ENCODE measurements at places on chromosomes 11 and 22.
A peak's percentile ranks its signal among the peaks of the same experiment; 100 is the strongest.

GRCh38 chr22:50016308-50016987, 3.9 kb upstream of the IL17REL start:
- no peak for DNase-seq

DNA sequence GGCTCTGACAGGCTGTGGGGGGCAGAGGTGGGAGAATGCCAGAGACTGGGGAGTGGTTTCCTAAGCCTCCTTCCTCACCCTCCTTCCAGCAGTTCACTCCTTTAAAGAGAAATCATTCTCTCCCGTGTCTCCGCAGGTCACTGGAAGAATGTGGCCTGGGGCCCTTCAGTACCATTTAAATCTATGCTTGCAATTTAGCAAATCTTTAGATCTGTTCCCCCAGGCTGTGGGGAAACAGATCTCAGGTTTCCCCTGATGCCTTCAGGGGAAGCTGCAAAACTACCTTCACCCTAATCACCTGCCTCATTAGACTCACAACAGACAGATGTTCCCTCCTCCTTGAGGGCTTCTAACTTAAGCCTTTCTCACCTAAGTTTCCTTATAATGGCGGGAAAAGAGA, 55.3 kb downstream of the KIRREL3 start:
- no peak for DNase-seq

- no peak for DNase-seq
Observed at GRCh38 chr11:112523477-112523876, 262.8 kb upstream of the PLET1 start.

GRCh38 chr11:111586388-111586831, 15.8 kb upstream of the SIK2 start:
- DNase-seq: no peak

GRCh38 chr11:119505861-119506260, 82.9 kb upstream of the THY1 start:
- DNase-seq: no peak

DNA sequence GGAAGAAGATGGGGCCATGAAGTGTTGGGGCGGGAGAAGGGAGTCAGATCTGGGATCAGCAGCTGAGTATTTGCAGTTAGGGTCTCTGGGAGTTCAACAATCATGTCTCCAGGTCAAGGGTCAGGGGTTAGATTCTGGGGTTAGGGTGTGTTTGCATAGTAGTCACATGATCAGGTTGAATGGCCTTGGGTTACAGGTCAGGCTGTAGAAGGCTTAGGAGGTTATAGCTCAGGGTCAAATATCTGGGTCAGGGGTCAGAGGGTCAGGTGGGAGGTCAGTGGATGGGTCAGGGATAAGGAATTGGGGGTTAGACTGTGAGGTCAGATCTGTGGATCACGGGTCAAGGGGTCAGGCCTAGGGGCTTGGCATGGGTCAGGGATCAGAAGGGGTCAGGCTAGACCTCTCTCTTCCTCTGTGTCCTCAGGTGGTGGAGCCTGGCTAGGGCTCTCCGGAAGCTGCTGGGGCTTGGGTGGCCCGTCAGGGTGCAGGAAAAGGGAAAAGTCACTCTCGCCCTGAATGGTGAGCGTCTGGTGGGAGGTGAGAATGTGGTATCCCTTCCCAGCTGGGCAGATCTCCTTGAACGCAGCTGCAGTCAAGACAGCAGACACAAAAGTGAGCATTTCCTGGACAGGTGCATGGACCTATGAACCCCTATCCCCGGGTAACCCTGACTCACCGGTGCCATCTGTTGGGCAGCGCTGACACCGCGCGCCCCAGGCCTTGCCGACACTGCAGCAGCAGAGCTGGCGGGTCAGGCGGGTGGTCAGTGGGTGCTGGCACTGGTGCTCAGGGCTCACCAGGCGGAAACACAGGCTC, 6.4 kb downstream of the LTBP3 start:
- no peak for DNase-seq

DNA sequence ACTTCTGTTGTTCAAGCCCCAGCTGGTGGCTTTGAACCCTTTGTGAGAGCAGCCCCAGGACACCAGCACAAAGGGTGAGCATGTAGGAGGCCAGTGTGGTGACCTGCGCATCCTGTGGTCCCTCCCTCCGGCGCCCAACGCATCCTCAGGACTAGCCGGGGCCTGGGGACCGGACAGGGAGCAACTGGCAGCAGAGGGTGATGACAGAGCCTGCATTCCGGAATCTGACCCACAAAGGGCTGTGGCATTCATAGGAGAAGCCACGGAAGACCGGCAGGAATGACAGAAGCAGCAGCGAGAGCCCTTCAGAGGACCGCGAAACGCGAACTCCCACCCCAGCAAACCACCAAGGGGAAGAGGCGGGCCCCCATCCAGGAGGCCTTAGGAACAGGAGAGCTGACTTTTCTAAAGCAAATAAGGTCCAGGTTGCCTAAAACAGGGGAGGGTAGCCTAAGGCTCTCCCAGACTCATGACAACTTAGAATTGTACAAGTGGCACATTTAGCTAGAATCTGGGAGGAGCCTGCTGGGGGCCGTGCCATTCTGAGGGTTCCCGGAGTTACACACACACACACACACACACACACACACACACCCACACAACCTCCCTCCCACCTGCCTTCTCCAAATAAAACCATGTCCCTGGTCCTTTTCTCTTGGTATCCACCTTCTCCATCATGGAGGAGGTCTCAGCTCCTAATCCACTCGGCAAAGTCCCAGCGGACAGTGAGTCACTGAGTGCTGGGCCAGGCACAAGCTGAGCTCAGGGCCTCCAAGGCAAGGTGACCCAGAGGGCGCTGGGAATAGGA, 232.7 kb downstream of the CTTN start:
- DNase-seq: no peak

GRCh38 chr11:84549217-84549616, 1077.9 kb downstream of the DLG2 start:
- no peak for DNase-seq

DNA sequence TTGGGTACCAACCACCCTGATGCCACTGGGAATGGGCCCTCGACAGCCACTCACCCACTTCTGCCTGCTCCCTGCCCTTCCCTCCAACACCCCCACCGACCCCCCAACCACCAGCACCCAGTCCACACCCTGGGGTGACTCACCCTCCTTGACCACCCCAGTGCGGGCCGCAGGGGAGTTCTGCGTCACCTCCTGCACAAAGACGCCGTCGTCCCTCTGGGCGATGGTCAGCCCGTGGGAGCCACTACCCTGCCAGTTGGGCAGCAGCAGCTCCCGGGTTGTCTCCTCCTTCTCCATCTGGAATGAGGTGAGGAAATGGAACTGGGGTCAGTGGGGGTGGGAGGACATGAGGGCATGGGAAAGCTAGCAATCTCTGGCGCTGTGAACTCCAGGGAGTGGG, 10.8 kb downstream of the AHNAK start:
- DNase-seq: no peak

DNA sequence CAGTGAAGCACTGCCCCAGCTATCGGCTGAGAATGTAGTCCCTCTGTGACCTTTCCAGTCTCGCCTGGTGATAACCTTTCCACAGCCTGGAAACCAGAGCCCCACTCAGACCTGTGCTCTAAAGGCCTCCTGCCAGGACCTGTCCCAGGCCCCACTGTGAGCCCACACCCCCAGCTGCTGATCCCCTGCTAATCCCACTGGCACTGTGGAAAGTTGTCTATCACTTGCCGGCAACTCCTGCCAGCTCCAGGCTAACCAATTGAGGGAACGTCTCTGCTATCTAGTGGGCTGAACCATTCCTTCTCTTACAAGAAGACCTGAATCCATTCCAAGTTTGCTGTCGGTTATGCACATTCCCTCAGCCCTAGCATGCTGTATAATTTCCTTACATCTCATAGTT, 328.2 kb downstream of the FAM181B start:
- no peak for DNase-seq

- no peak for DNase-seq
Observed at GRCh38 chr11:59281177-59281576, 68.5 kb upstream of the MPEG1 start.

DNA sequence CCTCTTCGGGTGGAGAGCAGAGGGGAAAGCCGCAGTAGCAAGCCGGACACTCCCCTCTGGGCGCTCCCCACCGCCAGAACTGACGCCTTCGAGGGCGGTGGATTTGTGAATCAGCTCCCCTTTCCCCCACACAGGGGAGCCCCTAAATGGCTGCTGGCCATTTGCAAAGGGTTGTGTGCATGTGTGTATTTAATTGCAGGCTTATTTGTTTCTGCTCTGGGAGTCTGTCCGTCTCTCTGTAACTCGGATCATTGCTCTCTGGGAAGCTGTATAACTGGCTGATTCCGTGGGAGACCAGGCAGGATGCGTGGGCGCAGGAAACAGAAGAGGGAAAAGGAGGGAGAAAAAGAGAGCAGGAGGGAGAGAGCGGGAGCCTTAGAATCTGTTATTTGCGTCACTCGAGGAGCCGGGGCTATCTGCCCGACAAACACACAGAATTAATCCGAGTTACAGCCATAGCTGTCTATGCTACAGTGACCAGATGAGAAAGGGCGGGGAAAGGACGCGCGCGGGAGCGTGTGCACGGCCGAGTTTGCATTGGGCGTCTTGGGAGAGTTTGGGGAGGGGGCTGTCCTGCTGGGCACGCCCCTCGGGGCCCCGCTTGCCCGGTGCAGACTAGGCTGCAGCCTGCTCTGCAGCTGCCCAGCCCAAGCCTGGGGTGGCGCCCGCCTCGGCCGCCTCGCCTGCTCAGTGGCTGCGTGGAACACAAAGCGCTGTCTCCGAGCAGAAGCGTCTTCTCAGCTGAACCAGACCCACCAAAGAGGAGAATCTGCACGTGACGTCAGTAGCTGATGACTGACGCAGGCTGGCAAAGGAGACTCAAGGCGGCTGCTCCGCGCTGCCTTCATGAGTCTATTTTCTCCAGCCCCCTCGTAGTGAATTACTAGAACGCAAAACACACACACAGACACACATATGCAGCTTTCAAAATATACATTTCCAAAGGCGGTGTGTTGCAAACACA, 105.3 kb upstream of the HSD17B12 start:
- DNase-seq: no peak

GRCh38 chr11:118290923-118291322, 13.6 kb upstream of the CD3E start:
- DNase-seq: no peak

DNA sequence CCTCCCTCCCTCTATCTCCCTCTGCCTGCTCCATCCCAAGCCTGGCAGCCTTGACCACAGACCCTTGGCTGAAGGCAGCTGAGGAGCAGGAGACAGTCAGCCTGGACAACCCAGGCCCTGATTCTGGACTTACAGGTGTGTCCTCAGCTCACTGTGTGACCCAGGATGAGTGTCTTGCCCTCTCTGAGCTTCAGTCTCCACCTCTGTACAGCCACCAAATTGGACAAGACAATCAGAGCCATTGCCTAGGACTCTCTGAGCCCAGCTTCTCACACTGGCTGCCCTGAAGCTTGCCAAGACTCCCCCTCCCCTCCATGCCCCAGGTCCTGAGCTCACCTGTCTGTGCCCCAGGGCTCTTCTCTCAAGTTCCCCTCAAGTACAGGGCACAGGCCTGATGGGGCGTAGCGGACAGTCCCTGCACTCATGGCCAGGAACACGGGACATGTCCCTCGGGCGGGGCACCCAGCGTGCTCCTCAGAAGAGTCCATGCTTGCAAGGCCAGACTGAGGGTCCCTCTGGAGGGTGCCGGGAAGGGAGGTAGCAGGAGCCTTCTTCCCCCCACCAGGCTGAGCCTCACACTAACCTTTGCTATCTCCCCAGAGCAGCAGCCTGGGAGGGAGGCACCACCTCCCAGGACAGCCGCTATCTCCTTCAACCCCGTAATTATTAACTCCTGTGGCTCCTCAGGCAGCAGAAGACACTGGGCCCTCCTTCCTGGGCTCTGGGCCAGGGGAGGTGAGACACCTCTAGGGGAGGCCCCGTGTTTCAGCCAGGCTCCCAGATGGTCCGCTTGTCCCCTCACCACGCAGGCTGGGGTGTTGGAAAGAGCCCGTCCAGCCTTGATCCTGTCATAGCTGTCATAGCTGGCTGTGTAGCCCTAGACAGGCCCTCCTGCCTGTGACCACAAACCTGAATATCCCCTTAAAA, 2.6 kb upstream of the RAB3IL1 start:
- no peak for DNase-seq

- no peak for DNase-seq
Observed at GRCh38 chr22:44807915-44808690, 55.7 kb downstream of the ARHGAP8 start.

- DNase-seq: no peak
Observed at GRCh38 chr22:19741053-19741452, 17.7 kb downstream of the GP1BB start.

DNA sequence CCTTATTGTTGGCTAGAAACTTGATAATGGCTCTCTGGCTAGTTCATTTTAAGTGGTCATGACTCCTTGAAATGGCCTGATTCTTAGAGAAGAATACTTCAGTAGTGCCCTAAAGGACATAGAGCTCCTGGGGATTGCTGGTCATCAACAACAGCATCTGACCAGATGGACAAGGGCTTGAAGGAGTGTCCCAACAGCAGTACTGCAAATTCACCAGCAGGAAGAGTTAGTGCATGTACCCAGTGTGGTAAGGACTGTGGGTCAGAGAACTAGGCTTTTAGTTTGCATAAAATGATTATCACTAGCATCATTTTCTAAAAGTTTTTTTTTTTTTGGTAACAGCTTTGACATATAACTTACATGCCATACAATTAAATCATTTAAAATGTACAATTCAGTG, 39.5 kb upstream of the CUL5 start:
- DNase-seq: no peak

DNA sequence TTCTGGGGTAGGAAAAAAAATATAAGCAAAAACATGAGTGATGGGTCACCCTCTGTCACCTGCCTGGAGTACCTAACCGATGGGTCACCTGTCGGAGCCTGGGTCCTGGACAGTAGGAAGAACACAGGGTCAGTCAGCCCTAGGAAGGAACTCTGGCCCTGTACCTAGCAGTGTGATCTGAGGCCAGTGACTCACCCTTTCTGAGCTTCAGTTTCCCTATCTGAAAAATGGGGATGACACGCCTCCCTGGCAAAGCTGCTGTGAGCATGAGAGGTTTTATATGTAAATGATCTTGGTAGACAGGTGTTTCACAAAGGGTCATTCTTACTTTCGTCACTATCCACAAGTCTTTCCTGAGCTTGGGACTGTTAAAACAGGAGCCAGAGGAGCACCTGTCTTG, 182.0 kb downstream of the ST3GAL4 start:
- no peak for DNase-seq

DNA sequence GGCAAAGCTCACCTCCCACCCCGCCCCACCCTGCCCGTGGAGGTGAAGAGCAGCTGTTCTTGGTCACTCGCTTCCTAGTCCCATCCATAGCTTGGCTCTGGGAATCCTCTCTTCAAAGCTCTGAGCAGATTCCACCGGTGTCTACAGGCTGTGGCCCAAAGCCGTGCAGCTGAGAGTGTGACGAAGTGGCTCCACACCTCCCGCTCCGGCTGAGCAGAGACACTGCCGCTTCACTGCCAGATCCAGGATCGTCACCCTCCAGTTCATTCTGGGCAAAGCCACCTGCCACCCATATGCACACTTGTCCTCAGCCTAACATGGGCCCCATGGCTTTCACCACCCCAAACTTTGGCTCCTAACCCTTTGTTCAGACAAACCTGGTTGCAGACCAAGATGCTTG, 532.9 kb upstream of the B3GAT1 start:
- DNase-seq: no peak

GRCh38 chr22:32841175-32841574, 39.7 kb downstream of the TIMP3 start:
- no peak for DNase-seq

- peak; percentile 33 for DNase-seq
Observed at GRCh38 chr11:85779956-85780640, 30.8 kb downstream of the SYTL2 start.

GRCh38 chr22:34588871-34589545, 476.9 kb upstream of the ISX start:
- DNase-seq: no peak

GRCh38 chr11:79011357-79011756, 429.5 kb downstream of the TENM4 start:
- DNase-seq: no peak

GRCh38 chr11:47317064-47317828, 35.3 kb downstream of the MYBPC3 start:
- no peak for DNase-seq

Data from GM04504 (cell line).